ENCODE measurements at places on chromosomes 11 and 22. TPM values are rescaled to one million over a fixed set of nuclear protein-coding genes. Genes with fewer than 3 reads are reported as not detected.
A peak's percentile ranks its signal among the peaks of the same experiment; 100 is the strongest.

FERMT3 gene
- 182 TPM for total RNA-seq

CD44 gene
- 1,497 TPM for total RNA-seq

GRCh38 chr22:47597041-47597440, 834.6 kb downstream of the TBC1D22A start:
- peaks cover 17% of the 10 kb centered on the region for H3K27me3 ChIP-seq
- H3K36me3 ChIP-seq = no peaks in the 10 kb centered on the region
- no peak overlapping the region for H3K27ac ChIP-seq
- DNase-seq = no peak
- H3K4me3 ChIP-seq = no peak overlapping the region

- no peak overlapping the region for H3K27ac ChIP-seq
- H3K36me3 ChIP-seq = no peaks in the 10 kb centered on the region
- no peak overlapping the region for H3K4me3 ChIP-seq
- DNase-seq = no peak
These were observed 6.5 kb upstream of the IL18BP start for GRCh38 chr11:71992136-71992730.

GRCh38 chr11:1335811-1336761, 26.7 kb upstream of the TOLLIP start:
- peak overlapping the region; percentile 41 for H3K4me3 ChIP-seq
- no peak overlapping the region for H3K27ac ChIP-seq
- DNase-seq = peak; percentile 58
- no peaks in the 10 kb centered on the region for H3K4me1 ChIP-seq
- no peaks in the 10 kb centered on the region for H3K27me3 ChIP-seq
- H3K36me3 ChIP-seq = no peaks in the 10 kb centered on the region

DNA sequence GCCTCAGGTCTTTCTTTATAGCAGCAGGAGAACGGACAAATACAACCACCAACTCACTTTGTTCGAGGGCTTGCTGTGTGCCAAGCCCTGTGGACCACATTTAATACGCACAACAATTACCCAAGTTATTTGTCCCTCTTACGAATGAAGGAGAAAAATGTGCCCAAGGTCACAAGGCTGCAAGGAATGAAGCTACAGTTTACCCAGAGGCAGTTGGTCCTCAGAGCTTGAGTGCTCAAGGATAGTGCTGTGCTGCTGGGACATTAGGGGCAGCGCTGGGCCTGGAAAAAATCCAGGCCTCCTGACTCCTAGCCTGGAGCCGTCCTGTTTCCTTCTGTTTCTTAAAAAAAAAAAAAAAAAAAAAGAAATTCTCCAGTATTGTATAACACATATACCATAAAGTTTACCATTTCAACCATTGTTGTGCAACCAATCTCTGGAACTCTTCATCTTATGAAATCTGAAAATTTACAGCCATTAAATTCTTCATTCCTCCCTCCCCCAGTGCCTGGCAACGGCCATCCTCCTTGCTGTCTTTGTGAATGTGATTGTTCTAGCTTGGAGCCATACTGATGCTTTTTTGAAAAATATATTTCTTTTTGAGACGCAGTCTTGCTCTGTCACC, 1.0 kb upstream of the C11orf86 start:
- H3K4me3 ChIP-seq = no peak overlapping the region
- peaks cover 4% of the 10 kb centered on the region for H3K36me3 ChIP-seq
- H3K27ac ChIP-seq = no peak overlapping the region

- H3K27me3 ChIP-seq = peaks cover 5% of the 10 kb centered on the region
- peaks cover 2% of the 10 kb centered on the region for H3K4me1 ChIP-seq
- no peak overlapping the region for H3K4me3 ChIP-seq
- H3K27ac ChIP-seq = no peak overlapping the region
- H3K36me3 ChIP-seq = peaks cover 3% of the 10 kb centered on the region
These were observed 17.7 kb downstream of the NAV2 start for GRCh38 chr11:19730373-19730772.

GRCh38 chr11:32843544-32843943, 13.8 kb downstream of the PRRG4 start:
- no peak for DNase-seq
- no peaks in the 10 kb centered on the region for H3K36me3 ChIP-seq
- no peak overlapping the region for H3K4me3 ChIP-seq
- no peaks in the 10 kb centered on the region for H3K4me1 ChIP-seq
- no peak overlapping the region for H3K27ac ChIP-seq

GRCh38 chr11:121909596-121909995, 206.4 kb downstream of the BLID start:
- H3K4me1 ChIP-seq = no peaks in the 10 kb centered on the region
- H3K36me3 ChIP-seq = no peaks in the 10 kb centered on the region
- H3K27me3 ChIP-seq = peaks cover 15% of the 10 kb centered on the region
- DNase-seq = no peak
- no peak overlapping the region for H3K4me3 ChIP-seq

DNA sequence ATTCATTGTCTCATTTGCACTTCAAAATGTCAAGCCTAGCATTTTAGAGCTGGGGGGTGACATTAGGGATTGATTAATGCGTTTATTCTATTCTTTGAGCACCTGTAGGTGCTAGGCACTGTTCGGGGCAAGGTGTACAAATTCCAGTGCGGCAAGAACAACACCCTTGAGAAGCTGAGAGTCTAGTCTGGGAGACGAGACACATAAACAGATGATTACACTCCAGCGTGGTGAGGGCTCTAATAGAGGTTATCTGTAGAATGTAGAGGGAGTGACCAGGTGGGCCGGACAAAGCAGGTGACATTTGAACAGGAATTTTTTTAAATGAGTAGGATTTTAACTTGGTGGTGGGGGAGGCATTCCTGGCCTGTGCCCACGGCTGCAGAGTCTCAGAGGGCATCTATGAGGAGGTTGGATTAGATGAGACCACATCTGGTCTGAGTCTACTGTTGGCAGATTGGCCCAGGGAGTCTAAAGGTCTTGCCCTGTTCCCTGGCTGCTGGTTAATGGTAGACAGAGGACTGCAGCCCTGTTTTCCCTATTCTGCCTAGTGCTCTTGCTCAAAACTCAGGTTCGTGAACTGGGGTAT, 970 bp downstream of the CAT start:
- no peak for DNase-seq
- H3K4me1 ChIP-seq = peaks cover 35% of the 10 kb centered on the region
- H3K27ac ChIP-seq = peak overlapping the region; percentile 96
- peaks cover 2% of the 10 kb centered on the region for H3K36me3 ChIP-seq

DNA sequence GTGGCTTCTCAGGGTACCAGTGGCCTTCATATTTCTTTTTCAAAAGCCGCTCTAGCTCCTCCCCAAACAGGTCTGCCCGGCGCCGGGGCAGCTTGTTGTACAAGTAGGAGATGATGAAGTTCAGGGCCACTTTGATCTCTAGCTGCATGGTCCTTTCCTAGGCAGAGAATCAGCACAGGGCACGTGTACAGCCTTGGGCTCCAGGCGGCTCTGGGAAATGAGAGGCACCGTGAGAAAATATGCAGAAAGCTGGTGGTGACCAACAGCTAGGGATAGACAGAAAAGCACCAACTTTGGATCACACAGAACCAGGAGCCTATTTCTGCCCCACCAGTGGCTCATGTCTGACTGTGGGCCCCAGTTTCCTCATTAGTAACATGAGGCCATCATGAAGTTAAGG, 9.4 kb downstream of the TOB2 start:
- peak overlapping the region; percentile 66 for H3K27ac ChIP-seq
- H3K27me3 ChIP-seq = no peaks in the 10 kb centered on the region
- peaks cover 10% of the 10 kb centered on the region for H3K4me1 ChIP-seq
- DNase-seq = no peak
- no peaks in the 10 kb centered on the region for H3K36me3 ChIP-seq

DNA sequence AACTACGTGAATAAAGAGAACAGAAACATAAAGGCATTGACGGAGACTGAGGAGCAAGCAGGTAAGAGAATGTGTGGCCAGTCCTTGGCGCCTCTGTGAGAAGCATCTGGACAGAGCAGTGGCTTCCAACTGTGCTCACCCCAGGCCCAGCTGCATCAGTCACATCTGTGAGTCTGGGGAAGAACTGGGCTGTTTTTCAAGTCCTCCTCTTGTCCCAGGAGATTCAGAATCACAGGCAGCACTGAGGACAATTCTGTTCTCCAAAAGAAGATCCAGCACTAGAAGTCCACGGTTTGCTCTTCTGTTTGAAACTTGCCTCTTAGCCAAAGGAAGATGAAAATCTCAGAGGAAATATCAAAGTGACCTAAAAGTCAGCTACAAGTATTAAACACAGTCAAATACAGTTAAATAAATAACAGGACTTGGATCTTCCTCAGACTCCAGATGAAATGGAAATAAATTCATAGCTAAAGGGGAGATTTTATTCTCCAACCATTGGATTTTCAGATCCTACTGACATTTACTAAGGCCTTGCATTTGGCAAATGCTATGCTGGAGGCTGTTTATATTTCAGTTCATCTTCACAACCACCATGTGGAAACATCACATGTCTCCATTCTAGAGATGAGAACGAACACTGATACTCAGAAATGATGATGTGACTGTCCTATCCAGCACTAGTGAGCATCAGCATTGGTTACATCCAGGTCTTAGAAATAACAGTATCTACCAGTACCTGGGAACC, 14.1 kb downstream of the FAM181B start:
- no peak for DNase-seq
- H3K36me3 ChIP-seq = no peaks in the 10 kb centered on the region
- H3K27ac ChIP-seq = no peak overlapping the region
- H3K4me3 ChIP-seq = no peak overlapping the region
- H3K27me3 ChIP-seq = peaks cover 11% of the 10 kb centered on the region

GRCh38 chr22:20407829-20408228, 13.9 kb downstream of the ZNF74 start:
- no peaks in the 10 kb centered on the region for H3K27me3 ChIP-seq
- peaks cover 9% of the 10 kb centered on the region for H3K4me1 ChIP-seq
- peaks cover 7% of the 10 kb centered on the region for H3K36me3 ChIP-seq
- no peak for DNase-seq
- no peak overlapping the region for H3K27ac ChIP-seq

DNA sequence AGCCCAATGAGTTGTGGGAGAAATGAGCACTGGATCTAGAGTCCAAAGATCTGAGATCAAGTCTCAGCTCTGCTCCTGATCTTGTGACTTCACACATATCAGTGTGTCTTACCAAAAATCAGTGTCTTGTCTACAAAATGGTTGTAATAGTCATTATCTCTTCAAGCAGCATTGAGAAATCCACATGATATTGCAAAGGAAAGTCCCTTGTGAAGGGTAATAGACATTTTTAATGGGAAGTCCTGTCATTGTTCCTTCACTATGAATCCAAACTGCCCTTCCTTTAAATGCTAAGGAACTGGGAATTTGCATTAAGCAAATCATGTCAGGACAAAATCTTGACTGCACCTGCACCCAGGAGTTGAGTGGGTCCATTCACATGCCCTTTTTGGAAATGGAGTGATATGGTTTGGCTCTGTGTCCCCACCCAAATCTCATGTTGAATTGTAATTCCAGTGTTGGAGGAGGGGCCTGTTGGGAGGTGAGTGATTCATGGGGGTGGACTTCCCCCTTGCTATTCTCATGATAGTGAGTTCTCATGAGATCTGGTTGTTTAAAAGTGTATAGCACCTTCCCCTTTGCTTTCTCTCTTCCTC, 51.1 kb downstream of the COMMD9 start:
- H3K4me3 ChIP-seq = no peak overlapping the region
- no peak overlapping the region for H3K27ac ChIP-seq
- peaks cover 36% of the 10 kb centered on the region for H3K27me3 ChIP-seq
- no peak for DNase-seq
- H3K4me1 ChIP-seq = no peaks in the 10 kb centered on the region
- H3K36me3 ChIP-seq = no peaks in the 10 kb centered on the region

- no peaks in the 10 kb centered on the region for H3K4me1 ChIP-seq
- no peak overlapping the region for H3K4me3 ChIP-seq
- H3K36me3 ChIP-seq = no peaks in the 10 kb centered on the region
- DNase-seq = no peak
- peaks cover 62% of the 10 kb centered on the region for H3K27me3 ChIP-seq
- H3K27ac ChIP-seq = no peak overlapping the region
These were observed 240.7 kb downstream of the BUD13 start for GRCh38 chr11:116532066-116532465.

DNA sequence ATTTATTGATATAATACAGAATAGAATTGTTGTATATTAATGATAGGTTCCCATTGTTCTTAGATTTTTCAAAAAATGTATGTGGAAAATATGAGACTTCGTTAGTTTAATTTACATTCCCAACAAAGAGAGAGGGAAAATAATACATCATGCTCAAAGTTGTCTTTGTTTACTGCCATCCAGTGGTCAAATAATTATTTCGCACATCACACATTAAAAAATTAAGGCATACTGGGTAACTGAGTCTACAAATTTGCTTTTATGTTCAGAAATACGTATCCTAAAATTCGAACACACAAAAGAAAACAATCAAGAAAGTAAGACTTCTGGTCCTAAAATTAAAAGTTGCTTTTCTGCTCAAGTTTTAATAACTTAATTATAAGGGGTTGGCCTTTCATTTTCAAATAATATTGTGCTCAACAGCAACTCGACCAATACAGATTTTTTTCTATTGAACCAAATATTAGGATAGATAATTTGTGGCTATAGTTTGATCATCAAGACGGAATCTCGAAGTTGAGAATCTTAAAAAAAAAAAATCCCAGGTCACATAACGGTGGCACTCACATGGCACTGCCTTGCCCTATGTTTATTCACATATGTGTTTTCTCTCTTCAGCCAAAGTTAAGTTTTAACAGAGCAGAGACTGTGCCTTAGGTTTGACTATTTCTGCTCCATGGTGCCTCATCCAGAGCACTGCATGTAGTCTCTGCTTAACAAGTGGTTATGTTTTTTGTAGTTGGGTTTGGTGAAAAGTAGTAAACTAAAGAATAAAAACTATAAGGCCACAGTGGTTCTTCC, 12.3 kb downstream of the PDGFD start:
- H3K36me3 ChIP-seq = no peaks in the 10 kb centered on the region
- no peak for DNase-seq
- H3K27ac ChIP-seq = no peak overlapping the region
- H3K27me3 ChIP-seq = peaks cover 10% of the 10 kb centered on the region
- no peak overlapping the region for H3K4me3 ChIP-seq

Data from T-helper 17 cell (primary cell).